ENCODE measurements at places on chromosomes 4 and X. TPM values are rescaled to one million over a fixed set of nuclear protein-coding genes. Genes with fewer than 3 reads are reported as not detected.

DNA sequence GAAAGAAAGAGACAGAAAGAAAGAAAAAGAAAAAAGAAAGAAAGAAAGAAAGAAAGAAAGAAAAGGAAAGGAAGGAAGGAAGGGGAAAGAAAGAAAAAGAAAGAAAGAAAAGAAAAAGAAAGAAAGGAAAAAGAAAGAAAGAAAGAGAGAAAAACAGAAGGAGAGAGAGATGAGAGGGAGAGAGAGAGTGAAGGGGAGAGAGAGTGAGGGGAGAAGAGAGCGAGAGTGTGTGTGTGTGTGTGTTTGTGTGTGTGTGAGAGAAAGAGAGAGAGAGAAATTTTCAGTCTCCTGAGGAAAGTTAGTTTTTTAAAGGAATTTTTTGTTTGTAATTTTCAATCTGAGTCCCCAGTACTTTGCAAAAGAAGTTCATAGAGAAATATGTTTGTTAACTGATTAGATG lies 504.1 kb upstream of the POU3F4 start:
- no peak for DNase-seq

DNA sequence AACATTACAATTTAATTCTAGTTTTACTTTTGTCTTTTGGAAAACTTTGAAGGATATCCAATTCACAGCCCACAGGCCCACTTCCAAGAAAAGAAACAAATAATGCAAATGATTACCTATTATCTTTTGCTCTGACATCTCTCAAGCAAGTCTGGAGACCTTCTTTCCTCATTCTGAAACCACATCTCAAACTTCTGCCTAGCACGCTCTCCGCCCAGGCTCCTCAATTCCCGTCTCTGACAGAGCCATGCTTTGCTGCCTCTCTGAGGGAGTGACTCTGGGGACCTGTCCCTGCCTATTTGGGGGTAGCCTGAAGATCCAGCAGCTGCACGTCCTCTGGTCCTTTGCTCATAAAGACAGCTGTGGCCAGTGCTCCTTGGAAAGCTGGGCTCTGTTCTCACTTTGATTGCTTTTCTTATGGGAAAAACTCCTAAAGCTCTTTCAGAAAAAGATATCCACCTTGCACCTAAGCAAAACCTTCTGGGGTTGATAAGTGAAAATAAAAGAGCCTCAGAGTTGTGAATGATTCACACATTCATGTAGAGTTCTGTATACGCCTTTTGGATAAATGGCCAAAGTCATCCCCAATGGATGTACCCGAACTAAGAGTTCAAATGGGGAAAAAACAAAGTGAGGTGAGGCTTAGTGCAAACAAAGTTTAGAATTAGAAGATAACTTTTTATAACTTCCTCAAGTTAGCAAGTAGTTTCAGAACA lies 72.4 kb upstream of the TNIP3 start:
- no peak for DNase-seq

DNA sequence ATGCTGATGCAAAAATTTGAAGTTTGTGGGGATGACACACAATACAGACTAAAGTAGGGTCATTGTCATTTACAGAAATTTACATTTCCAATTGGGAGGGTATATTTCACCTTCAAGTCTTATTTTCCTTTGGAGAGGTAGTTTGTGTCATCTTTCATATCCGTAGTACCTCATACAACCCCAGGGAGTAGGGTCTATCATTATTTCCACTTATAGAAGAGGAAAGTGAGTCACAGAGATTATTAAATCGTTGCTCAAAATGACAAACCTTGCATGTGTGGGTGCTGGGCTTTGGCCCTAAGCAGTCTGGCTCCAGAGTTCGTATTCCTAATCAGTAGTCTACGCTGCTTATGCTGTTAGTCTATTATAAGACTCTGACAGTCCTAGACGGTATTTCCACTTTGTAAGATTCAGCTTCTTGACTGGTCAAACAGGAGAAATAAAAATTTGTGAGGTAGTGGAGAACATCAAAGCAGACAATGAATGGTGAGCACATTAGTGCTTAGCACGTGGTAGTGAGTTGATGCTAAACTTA lies 516.5 kb downstream of the PCDH7 start:
- DNase-seq, result no peak

GRCh38 chrX:104749951-104750610 lies 184.1 kb downstream of the IL1RAPL2 start:
- no peak for DNase-seq

DNA sequence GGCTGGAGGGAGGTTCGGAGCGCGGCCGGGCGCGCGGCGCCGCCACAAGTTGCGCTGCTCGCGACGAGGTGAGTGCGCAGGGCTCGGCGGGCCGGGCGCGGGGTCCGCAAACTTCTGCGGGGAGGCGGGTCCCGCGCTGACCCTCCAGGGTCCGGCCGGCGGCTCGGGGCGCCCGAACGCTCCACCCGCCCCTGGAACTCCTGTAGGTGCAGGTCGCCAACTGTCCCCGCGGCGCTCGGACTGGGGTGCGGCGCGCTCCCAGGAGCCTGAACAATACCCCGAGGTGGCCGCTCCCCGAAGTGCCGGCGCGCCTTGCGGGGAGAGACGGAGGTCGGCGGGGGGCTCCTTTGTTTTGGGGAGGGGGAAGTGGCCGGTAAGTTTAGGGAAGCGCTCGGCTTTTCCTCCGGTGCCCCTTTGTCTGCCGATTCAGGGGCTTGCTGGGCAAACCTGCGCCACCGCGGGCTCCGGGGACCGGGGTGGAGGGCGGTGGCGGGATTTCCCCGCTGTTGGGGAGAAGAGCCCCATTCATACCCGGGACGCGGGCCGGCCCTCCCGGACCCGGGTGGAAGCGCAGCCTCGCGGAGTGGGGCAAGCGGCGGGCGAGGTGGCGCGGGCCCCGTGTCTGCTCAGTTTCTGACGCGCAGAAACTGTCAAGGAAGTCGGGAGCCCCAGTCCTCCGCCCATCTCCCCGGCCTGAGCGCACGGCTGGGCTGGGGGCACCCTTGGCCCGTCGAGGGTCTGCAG lies 694 bp downstream of the TBL1X start:
- no peak for DNase-seq

- DNase-seq, result no peak
These were observed 6.2 kb upstream of the RTL3 start for GRCh38 chrX:78665342-78665741.

DNA sequence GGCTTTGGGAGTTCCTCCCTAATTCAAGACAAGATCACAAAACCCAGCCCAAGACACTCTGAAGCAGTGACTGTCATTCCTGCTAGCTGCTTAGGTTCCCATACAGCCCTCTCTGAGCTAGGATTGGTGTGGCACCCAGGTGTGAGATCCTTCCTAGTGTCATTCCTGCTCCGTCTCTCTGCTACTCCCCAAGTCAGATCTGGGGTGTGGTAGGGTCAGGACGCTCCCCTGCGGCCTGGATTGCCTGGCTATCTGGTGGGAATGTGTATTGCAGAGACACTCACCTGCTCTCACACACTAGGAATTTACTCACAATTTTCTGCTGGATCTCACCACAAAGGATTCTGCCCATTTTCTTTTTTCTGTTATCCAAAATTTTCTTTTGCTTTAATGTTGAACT lies 560.8 kb upstream of the ATOH1 start:
- no peak for DNase-seq

- DNase-seq, result no peak
These were observed 9.4 kb downstream of the TASL start for GRCh38 chrX:30568136-30568535.

DNA sequence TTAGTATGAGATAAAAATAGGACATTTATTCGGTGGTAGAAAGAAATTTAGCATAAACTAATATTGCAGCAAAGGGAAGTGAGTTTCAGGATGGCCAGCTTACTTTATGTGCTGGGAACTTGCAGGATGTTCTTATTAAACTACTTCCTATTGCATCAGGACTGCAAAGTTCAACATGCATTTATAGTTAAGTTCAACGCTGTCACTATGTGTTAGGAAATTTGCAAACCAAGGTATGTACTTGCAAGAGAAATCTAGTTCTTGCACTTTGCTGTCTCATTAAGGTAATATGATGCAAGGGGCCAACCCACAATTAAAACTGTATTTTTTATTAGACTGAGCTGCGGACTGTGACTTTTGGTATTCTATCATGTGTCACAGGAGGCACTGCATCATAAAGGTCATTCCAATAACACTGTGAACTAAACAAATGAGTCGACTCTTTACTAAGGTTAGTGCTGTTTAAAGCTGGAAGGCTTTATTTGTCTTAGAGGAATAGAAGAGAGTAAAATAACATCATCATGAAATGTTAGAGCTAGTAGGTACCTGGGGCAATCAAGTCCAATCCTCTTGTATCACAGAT lies 1525.7 kb upstream of the TENM3 start:
- no peak for DNase-seq

- DNase-seq, result no peak
These were observed 62.8 kb upstream of the RPA4 start for GRCh38 chrX:96820935-96821334.

DNA sequence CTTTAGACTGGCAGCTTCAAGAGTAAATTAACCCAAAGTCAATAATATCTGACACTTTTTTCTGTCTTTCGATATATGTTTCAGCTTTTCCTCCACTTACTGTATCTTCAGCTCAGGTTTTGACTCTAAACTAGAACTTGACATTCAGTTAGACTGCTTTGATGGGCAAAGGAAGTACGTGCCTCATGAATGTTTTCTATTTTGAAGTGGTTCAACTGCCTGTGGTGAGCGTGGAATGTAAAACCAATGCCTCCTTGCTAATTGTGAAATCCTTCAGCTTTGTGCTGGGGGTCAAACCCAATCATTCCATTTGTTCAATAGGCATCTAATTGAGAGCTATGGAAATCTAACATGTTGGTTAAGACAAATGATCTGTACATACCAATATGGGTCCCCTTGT lies 857.0 kb upstream of the HTR2C start:
- DNase-seq, result no peak

- DNase-seq, result no peak
These were observed 873.8 kb downstream of the GLUD2 start for GRCh38 chrX:121921258-121921657.

GRCh38 chr4:78747475-78747922 lies 28.7 kb upstream of the BMP2K start:
- DNase-seq, result no peak

GRCh38 chrX:128676651-128677050 lies 624.4 kb upstream of the ACTRT1 start:
- no peak for DNase-seq

- DNase-seq, result no peak
These were observed 5.8 kb downstream of the SRPX2 start for GRCh38 chrX:100649550-100650356.

DNA sequence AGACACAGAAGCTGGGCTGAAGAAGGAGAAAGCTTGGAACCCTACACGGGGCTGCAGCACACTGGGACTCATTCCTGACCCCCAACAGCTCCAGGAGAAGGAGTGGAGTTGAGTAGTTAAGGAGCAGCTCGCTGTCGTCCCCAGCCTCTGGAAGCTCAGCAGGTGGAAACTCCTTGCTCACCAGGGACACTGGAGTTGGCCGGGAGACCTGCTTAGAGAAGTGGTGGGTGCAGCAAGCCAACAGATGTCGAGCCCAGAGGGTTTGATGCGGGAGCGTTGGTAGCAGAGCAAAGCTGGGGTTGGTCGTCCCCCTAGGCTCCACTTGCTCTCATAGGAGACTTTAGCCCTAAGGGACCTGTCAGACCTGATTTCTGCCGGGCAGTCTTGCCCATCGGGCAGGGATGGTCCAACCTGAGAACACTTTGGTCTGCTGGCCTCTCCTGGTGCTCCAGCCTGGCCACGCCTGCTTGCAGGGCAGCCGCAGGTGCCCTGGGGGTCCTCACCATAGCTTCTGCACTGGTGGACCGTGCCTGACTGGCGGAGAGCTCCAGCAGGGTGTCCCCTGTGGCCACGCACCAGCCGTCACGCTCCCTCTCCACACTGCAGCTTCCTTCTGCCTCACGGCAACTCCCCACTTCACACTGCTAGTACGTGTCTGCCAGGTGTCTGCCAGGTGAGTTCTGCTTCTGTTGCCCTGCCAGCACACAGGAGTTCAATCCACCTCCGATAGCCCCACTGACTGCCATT lies 353.7 kb downstream of the GASK1B start:
- no peak for DNase-seq

DNA sequence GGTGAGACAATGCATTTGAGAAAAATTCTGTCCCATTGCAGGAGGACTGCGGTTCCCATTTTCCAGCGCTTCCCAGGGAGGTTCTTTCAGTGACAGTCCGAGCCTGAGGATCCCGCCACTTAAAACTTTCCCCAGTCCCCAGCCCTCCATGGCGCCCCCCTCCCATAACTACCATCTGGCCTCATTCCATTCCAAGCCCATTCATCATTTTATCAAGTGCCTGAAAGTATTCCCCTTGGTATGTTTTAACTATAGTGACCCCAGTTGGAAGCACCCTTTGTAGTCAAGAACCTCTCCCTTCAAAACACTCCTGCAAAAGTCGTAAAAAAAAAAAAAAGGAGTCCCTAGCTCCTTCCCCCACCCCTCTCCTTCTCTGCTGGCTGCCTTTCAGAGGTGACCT lies 1.2 kb downstream of the RASL11B start:
- DNase-seq, result no peak

- DNase-seq, result no peak
These were observed 38.9 kb upstream of the MAB21L2 start for GRCh38 chr4:150543042-150543441.

CACNA1F gene
- polyA plus RNA-seq, result not detected

AKAP14 gene
- not detected for polyA plus RNA-seq

UCP1 gene
- polyA plus RNA-seq, result not detected

DTHD1 gene
- 1.6 TPM for polyA plus RNA-seq

AVPR2 gene
- not detected for polyA plus RNA-seq

ZNF711 gene
- 1.7 TPM for polyA plus RNA-seq

UXT gene
- 233 TPM for polyA plus RNA-seq

IL1RAPL2 gene
- not detected for polyA plus RNA-seq

CFAP99 gene
- not detected for polyA plus RNA-seq

FGFBP1 gene
- polyA plus RNA-seq, result not detected

SPANXN3 gene
- polyA plus RNA-seq, result not detected

UGT2A1 gene
- not detected for polyA plus RNA-seq

SPOCK3 gene
- polyA plus RNA-seq, result not detected
